ENCODE measurements at places on chromosomes 13 and 19. TPM values are rescaled to one million over a fixed set of nuclear protein-coding genes. Genes with fewer than 3 reads are reported as not detected.

The SIGLEC11 gene
- total RNA-seq, result 1.3 TPM

The PNMA8A gene
- total RNA-seq, result not detected

DNA sequence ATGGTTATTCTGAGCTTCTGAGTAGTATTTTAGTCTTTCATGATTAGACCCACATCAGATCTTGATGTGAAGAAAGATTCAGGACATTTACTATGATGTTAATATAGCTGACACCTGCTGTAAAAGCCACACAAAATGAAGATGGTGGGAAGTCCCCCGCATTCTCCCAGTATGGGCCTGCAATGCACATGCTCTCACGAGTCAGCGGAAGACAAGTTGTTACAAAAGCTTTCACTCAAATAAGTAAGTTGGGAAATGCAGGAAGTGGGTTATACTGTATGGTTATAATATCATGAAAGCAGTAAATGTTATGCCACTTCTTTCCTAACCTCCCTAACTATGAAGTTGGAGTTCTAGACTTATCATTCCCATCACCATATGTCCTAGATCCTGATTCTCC lies 171.9 kb downstream of the KLF5 start:
- peak; percentile 56 for DNase-seq
- H3K4me3 ChIP-seq, result no peak overlapping the region
- peaks cover 6% of the 10 kb centered on the region for H3K4me1 ChIP-seq
- no peak overlapping the region for H3K27ac ChIP-seq
- no peaks in the 10 kb centered on the region for H3K27me3 ChIP-seq

The SIGLEC9 gene
- 1.8 TPM for total RNA-seq

The ZNF540 gene
- total RNA-seq, result 11.5 TPM

The GJB2 gene
- not detected for total RNA-seq

DNA sequence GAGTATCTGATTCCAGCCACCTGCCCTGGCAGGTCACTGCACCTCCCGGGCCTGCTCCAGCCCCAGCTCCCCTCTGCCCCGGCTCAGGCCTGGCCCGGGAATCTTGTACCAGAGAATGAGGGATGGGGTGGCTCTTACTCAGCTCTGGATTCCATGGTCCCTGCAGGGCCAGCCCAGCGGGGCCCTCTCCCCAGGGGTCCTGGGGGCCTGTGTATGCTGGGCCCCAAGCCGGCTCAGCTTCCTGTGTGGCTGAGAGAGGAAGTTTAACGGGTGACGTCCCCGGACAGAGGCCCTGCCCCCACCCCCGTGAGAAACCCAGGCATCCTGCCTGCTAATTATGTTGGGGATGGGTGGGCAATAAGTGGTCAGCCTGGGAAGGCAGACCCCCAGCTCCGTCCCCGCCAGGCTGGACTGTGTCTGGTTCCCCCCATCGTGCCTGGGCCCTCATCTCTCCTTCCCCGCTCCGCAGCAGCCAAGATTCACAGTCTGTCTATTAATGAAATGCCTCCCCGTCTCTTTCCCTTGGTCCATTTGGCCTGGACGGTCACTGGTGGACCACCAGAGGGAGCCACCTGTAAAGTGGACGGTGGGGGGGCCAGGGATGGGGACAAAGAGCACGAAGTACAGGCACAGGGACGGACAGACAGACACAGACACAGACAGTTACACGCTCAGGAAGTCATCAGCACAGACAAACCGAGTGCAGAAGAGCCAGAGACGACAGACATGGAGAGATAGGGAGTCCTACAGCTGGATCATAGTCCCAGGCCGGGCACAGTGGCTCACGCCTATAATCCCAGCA lies at the start of gene DENND1C:
Gene DENND1C (minus strand): TSS at position 247 of the 802 bp plus-strand sequence. CDS start 92 bp downstream, at position 155.
- H3K27me3 ChIP-seq, result no peaks in the 10 kb centered on the region
- H3K4me1 ChIP-seq, result peaks cover 26% of the 10 kb centered on the region
- peak within 1 kb of the TSS; percentile 95 for H3K4me3 ChIP-seq
- DNase-seq, result peak; percentile 58

The CD33 gene
- total RNA-seq, result 13.2 TPM

DNA sequence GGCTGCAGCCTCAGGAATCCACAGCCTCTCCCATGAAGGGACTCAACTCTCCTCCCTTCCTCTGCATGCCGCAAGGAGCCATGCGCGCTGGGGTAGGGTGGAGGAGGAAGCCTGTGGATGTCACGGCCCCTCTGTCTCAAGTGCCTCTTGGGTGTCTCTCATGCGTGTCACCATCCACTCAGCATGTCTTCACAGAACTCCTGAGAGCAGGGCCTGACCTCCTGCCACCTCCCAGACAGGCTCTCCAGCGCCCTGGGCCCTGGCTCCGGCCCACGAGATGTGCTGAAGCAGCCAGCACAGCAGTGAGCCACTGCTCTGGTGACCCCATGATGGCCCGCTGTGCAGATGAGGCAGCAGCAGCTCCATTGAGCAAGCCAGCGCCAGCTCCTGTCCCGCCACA lies 25.9 kb upstream of the SPACA7 start:
- no peak overlapping the region for H3K27ac ChIP-seq
- H3K4me3 ChIP-seq, result no peak overlapping the region
- no peaks in the 10 kb centered on the region for H3K36me3 ChIP-seq
- H3K27me3 ChIP-seq, result no peaks in the 10 kb centered on the region
- no peak for DNase-seq

DNA sequence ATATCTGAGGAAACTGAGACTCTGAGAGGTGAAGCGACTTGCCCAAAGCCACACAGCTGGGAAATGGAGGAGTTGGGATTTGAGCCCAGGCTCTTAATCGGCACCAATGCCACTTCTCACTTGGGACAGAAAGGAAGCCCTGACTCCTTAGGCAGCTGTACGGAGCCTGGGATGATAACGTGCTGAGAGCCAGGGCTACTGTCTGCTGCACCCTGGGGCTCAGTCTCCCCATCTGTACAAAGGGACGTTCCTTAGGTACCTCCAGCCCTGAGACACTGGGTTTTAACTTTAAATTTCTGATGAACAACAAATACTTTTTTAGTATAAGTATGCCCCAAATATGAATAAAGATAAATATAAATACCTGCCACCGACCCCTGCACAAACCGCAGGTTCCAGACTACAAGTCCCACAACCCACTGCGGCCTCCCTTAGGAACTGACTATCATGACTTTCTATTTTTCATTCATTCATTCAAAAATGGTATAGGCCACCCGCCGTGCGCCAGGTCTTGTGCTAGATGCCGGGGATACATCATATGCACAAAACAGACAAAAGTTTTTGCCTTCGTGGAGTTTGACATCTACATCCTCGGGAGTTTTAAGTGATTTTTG lies 776 bp upstream of the NCLN start:
- H3K4me3 ChIP-seq, result peak overlapping the region; percentile 71
- H3K4me1 ChIP-seq, result peaks cover 53% of the 10 kb centered on the region
- H3K36me3 ChIP-seq, result peaks cover 12% of the 10 kb centered on the region
- H3K27me3 ChIP-seq, result no peaks in the 10 kb centered on the region
- DNase-seq, result peak; percentile 45

GRCh38 chr13:28964803-28965202 lies 144.7 kb downstream of the MTUS2 start:
- H3K27ac ChIP-seq, result no peak overlapping the region
- no peaks in the 10 kb centered on the region for H3K4me1 ChIP-seq
- no peak overlapping the region for H3K4me3 ChIP-seq
- no peaks in the 10 kb centered on the region for H3K36me3 ChIP-seq
- DNase-seq, result no peak
- peaks cover 3% of the 10 kb centered on the region for H3K27me3 ChIP-seq

DNA sequence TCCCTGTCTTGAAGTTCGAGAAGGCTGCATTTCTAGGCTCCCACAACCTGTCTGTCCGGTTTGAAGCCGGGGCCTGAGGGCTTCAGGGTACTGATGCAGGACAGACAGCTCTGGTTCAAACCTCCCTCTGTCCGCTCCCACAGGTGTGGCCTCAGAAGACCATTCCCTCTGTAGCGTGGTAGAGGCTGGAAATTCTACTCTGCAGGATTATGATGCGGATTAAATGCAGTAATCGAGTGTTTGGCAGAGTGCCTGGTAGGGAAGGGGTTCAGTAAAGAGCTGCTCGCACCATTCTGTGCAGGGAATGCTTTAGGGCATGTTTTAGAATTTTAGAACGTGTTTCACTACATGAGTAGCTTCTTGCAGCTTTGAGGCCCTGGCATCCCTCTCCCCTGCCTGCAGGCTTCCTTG lies 30.5 kb downstream of the PPP1R37 start:
- H3K4me3 ChIP-seq, result no peak overlapping the region
- H3K4me1 ChIP-seq, result peaks cover 4% of the 10 kb centered on the region
- DNase-seq, result no peak
- no peaks in the 10 kb centered on the region for H3K36me3 ChIP-seq

The ZNF761 gene
- total RNA-seq, result 12.4 TPM

- no peak for DNase-seq
- no peak overlapping the region for H3K4me3 ChIP-seq
- no peaks in the 10 kb centered on the region for H3K27me3 ChIP-seq
- H3K36me3 ChIP-seq, result no peaks in the 10 kb centered on the region
Observed at GRCh38 chr13:48159401-48159800, 64.5 kb upstream of the MED4 start.

GRCh38 chr13:111346101-111346680 lies 25.7 kb downstream of the TEX29 start:
- no peaks in the 10 kb centered on the region for H3K27me3 ChIP-seq
- no peaks in the 10 kb centered on the region for H3K36me3 ChIP-seq
- no peaks in the 10 kb centered on the region for H3K4me1 ChIP-seq
- DNase-seq, result no peak
- H3K4me3 ChIP-seq, result no peak overlapping the region

GRCh38 chr19:3404324-3405260 lies 38.2 kb downstream of the NFIC start:
- no peaks in the 10 kb centered on the region for H3K27me3 ChIP-seq
- no peak for DNase-seq
- no peaks in the 10 kb centered on the region for H3K4me1 ChIP-seq
- H3K27ac ChIP-seq, result no peak overlapping the region

The ETHE1 gene
- 22.3 TPM for total RNA-seq

The OR7A5 gene
- not detected for total RNA-seq

DNA sequence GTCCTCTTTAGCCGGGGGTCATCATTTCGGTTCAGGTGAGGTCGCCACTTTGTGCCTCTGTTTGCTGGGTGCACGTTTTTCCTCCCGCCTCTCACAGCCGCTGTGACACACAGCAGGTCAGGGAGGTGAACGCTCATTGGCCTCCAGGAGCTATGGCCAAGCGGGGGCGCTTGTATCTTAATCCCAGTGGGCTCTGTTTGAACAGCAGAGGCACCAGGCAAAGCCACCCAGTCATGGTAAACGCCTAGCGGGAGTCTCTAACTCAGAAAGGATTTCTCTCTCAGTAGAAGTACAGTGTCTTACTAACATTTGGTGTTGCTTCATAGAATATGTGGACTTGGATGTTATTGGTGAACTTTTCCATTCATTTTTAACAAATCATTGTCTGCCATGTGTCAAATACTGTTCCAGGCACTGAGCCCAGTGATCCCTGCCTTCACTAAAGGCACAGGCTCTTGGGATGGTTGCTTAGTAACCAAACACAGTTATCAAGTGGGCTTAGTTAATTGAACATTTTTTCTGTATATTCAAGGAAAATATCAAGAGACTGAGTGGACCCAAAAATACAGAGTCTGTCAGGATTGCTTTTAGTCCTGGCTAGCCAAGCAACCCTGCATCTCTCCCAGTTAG lies 186.7 kb downstream of the STK24 start:
- no peak for DNase-seq
- H3K27me3 ChIP-seq, result peaks cover 2% of the 10 kb centered on the region
- H3K4me3 ChIP-seq, result no peak overlapping the region
- H3K36me3 ChIP-seq, result no peaks in the 10 kb centered on the region
- no peaks in the 10 kb centered on the region for H3K4me1 ChIP-seq
- no peak overlapping the region for H3K27ac ChIP-seq

The APOC4 gene
- not detected for total RNA-seq
